GM03348 (cell line): ENCODE measurements at places on chromosomes 2 and 18.
A peak's percentile ranks its signal among the peaks of the same experiment; 100 is the strongest.

DNA sequence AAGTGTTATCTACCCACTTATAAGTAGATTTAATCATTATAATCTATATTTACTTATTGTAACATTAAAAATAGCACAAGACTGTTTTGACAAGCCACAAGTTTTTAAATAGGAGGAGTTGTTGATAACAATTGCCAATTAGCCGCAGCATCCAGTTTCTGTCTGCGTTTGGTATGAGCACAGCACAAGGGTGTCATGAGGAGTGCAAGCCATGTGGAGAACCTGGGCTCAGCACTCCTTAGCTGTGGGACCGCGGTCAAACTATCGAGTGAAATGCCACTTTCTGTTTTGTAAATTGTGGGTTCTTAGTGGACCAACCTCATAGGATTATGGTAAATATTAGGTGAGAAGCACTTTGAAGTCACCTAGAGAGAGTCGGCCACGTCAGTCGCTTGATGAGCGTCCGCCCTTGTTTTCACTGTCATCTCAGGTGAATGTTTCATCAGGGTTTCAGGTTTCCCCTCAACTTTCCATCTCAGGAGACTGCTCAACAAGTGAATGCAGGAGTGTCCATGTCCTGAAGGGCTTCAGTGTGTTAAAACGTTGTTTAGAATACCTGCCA is 294.5 kb downstream of the ZNF407 start:
- DNase-seq, result no peak

GRCh38 chr2:218780046-218780445 is 1.9 kb upstream of the CYP27A1 start:
- no peak for DNase-seq

DNA sequence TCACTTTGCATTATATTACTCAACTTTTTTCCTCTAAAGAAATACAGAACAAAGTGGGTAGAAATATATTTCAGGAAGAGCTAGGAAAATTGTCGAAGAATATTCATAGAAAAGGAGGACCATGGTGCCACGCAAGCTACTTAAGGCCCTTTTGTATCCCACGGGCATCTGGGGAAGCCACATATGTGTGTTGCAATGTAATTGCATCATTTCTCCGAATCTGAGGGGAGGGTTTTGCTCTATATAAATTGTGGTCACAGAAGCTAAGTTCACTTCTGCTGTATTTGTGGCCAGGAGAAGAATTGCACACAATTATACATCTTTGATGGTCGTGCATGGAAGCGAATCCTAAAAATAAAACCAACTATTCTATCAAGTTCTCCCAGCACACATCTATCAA is 360.3 kb downstream of the IRS1 start:
- no peak for DNase-seq

DNA sequence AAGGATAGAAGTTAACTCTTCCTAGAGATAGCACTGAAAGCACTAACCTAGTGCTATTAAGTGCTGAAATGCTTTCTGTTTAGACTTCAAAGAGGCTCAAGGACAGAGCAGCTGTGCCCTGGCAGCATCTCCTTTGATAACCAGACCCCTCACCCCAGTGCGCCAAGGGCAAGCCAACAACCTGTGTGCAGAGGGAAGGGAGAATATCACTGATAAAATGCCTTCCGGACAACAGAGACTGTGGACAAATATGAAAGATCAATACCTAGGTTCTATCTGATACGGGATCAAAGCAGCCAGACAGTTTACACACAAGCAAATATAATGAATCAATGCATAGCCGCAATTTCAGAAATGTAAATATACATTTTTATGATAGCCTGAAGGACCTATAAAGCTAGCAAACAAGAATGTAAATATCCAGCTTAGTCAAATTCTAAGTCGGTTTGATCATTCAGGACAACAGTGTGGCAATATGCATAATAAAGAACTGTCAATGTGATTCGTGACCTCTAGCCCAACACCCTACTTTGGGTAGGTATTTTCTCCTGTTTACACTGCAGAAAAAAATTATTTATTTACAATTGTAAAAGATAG is 91.8 kb upstream of the RFX8 start:
- DNase-seq, result no peak

DNA sequence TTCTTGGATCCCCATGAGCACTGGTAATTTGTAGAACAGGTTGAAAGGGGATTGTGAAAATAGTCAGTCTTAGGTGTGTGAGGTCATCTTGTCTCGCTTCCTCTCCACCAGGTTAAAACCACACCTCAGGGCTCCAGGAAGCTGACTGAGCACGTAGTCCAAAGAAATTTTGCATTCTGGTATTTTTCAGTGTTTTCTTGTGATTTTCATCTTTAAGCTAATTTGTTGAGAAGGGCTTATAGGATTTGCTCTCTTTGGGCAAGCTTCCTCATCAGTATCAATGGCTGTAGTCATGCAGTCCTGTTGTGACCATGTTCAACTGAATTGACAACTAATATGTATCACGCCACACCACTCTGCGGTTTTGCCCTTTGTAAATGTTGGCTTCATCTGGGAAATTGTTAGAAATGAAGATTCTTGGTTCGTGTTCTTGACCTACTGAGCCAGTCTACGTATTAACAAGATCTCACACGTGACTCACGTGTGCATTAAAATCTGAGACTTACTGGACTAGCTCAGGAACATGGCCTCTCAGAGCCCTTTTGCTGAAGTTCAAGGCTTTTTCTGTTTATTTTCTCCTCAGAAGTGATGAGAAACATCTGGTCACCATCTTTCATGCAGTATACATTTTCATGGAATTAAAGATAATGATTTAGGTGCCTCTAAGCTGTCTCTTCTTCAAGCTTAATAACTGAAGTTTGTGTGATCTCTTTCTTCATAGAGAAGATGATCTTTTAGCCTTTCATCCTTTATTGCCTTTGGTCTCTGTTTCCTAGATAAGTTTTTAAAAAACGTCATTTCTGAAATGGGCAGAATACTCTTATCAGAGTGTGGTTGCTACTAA is 32.8 kb downstream of the FMNL2 start:
- DNase-seq, result no peak

DNA sequence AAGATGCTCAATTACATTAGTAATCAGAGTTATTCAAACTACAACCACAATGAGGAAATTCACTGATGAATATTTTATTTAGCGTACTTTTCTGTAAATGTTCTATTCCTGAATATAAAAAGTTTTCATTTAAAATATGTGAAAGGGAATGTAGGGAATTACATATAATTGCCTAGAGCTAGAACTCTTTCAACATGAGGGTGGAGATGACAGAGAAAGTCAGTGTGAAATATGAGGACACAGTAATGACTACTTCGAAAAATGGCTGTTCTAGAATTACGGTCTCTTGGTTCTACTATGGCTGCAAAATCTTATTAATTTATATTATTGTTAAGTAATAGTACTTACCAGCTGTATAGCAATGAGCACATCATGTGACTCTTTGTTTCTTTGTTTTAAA is 1647.4 kb upstream of the PIK3C3 start:
- no peak for DNase-seq

- no peak for DNase-seq
These were observed 33.3 kb downstream of the STAT1 start for GRCh38 chr2:190980630-190981209.

DNA sequence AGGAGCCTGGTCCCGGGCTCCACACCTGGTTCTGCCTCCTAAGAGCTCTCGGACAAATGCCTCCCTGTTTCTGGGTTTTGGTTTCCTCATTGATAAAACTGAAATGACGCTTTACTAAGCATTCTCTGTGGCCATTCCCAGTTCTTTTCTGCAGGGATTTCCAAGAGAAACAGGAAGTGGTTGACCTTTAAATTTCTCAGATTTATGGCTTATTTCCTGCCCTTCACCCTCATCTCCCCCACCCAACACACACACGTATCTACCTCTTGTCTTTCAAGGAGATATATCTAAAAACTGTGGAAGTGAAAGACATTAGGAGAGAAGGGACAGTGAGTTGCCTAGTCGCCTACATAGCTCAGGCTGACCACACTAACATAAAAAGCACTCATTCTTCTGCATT is 53.0 kb downstream of the PIEZO2 start:
- no peak for DNase-seq

- DNase-seq, result no peak
These were observed 127.0 kb downstream of the METTL4 start for GRCh38 chr18:2444201-2444875.

DNA sequence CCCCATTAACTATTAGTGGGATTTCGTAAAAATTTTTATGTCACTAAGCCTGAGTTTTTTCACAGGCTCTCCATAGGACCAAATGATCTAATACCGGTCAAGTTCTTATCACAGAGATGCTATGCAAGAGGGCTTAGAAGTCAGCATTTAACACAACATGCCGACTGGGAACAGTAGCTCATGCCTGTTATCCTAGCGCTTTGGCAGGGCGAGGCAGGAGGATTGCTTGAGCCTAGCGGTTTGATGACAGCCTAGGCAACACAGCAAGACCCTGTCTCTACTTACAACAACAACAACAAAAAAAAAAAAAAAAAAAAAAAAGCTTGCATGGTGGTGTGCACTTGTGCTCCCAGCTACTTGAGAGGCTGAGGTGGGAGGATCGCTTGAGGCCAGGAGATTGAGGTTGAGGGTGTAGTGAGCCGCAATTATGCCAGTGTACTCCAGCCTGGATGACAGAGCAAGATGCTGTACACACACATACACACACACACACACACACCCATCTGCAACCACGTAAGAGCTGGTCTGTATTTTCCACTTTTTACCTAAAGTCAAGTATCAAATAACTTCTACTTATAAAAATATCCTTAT is 67.6 kb upstream of the FAM124B start:
- no peak for DNase-seq

DNA sequence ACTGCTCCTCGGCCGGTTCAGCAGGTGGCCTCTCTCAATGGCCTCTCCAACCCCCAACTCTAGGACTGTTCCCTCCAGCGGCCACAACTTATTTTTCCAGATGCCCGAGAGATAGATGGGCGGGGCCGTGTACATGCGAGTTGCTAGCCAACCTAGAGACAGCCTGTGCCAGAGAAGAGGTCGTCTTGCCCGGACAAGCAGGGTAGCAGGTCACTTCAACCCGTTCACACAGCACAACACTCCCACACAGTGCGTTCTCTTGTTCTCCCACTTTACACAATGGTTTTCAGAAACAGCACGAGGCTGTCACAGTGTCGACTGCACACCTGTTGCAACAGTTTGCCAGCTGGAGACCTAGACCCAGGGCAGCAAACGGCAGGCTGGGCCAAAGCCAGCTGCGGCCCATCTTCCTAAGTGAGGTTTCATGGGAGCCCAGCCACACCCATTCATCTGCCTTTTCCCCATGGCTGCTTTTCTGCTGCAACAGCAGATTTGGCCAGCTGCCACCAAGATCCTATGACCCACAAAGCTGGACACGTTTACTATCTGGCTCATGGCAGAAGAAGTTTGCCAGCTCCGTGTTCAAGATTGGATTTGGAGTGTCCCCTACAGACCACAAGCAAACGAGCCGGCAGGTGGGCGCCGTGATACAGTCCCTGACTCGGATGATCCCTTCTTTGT is 7.3 kb upstream of the PRLH start:
- DNase-seq, result peak; percentile 50

GRCh38 chr18:6923220-6923619 is 193.7 kb downstream of the ARHGAP28 start:
- DNase-seq, result no peak

DNA sequence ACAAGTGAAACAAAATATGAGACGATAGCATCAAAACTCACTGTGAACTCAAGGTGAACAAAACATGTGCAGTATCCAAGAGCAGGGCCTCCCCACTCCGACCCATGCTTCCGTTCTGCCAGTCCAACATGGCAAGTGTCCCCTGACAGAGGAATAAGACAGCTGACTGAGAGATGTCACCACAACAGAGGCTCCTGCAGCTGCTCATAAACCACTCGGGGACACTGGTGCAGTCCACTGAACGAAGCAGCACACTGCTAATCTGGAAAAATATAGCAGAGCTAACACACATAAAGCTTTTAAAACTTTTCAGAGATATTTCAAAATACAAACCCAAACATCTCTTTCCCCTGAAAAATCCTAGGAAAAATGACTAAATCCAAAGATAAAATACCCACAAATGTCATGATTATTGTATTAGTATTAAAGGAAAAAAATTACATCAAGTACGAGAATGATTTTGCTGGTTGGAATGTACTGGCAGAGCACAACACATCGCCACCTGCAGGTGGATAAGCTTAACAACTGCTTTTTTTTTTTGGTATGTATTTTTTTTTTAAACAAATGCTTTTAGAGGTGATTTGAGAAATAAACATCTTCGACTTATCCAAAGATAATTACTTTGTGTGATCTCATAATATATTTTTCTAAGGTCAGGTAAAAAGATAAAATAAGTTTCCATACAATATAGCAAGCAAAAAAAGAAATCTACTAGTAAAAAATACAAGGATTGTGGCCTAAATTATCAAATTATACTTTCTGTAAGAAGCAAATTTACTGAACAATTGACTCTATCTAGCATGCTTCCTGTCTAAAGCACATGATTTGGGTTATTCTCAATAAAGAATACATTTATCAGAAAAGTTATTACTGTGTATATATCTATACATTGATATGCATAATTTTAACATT is 18.6 kb downstream of the THADA start:
- DNase-seq, result peak; percentile 77

GRCh38 chr18:48989304-48990303 is 38.8 kb upstream of the SMAD7 start:
- no peak for DNase-seq

DNA sequence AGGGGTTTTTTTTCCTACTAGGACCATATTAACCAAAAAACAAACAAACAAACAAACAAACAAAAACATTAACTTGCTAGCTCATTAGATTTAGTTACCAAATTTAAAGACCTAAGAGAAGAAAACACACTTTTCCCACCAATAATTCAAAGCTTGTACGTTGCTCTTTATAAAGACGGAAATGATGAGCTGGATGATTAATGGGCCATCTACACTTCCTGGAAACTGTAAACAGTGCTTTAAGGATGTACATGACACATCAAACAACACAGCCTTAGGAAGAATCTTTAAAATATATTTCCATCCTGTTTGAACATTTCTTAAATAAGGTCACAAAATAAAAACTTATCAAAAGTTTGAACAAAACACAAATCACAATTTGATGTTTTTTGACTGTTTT is 982 bp downstream of the BMP10 start:
- DNase-seq, result no peak
